ENCODE measurements at places on chromosomes 6 and 20. TPM values are rescaled to one million over a fixed set of nuclear protein-coding genes. Genes with fewer than 3 reads are reported as not detected.

Gene SNAP91
- not detected for total RNA-seq

Gene MYLK4
- 0.62 TPM for total RNA-seq

Gene REM1
- total RNA-seq, result not detected

Gene C6orf15
- not detected for total RNA-seq

Gene CFAP61
- total RNA-seq, result not detected
